ENCODE measurements at places on chromosomes 2 and 18.

DNA sequence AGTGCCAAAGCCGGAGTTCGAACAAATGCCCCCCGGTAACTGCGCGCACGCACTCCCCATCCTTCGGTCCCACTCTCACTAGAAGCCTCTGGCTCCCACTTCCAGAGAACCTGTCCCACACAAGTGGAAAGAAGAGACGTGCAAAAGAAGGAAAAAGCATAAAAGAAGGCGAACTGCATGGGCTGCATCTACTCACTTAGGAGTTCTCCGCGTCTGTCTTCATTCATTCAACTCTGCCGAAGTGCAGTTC is 312 bp downstream of the NR4A2 start:
- no peak for DNase-seq

DNA sequence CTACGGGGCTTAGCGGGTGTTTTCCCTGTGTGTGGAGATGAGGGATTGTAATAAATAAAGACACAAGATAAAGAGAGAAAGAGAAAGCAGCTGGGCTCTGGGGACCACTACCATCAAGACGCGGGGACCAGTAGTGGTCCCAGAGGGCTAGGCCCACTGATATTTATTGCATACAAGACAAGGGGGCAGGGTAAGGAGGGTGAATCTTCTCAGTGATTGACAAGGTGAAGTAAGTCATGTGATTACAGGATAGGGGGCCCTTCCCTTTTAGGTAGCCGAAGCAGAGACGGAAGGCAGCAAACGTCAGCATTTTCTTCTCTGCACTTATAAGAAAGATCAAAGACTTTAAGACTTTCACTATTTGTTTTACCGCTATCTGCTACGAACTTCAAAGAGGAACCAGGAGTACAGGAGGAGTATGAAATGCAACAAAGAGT is 4.5 kb upstream of the GAL3ST2 start:
- DNase-seq: no peak

- DNase-seq: no peak
Measured at GRCh38 chr2:15504882-15505663, 56.1 kb downstream of the NBAS start.

GRCh38 chr2:18413676-18414396 is 146.6 kb downstream of the RDH14 start:
- DNase-seq: no peak

- no peak for DNase-seq
Measured at GRCh38 chr18:3481696-3482210, 31.8 kb downstream of the TGIF1 start.

DNA sequence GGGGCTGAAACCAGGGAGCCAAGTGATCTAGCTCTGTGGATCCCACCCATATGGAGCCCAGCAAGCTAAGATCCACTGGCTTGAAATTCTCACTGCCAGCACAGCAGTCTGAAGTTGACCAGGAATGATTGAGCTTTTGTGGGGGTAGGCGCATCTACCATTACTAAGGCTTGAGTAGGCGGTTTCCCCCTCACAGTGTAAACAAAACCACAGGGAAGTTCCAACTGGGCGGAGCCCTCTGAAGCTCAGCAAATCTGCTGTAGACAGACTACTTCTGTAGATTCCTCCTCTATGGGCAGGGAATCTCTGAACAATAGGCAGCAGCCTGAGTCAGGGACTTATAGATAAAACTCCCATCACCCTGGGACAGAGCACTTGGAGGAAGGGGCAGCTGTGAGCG is 96.7 kb downstream of the CCDC148 start:
- no peak for DNase-seq

GRCh38 chr2:47023332-47023731 is 107.7 kb upstream of the MCFD2 start:
- no peak for DNase-seq

DNA sequence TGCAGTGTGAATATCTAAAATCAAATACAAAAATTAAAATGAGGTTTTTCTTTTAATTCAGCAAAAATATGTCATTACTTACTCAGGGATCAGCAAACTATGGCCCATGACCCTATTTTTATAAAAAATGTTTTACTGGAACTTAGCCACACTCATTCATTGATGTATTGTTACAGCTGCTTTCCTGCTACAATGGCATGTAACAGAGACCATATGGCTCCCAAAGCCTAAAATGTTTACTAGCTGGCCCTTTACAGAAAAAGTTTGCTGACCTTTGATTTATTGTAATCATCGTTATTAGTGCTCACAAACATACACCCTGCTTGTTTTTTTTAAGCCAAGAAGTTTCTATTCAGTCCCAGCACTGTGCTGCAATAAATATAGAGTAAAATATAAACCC is 120.3 kb downstream of the PLA2R1 start:
- no peak for DNase-seq

DNA sequence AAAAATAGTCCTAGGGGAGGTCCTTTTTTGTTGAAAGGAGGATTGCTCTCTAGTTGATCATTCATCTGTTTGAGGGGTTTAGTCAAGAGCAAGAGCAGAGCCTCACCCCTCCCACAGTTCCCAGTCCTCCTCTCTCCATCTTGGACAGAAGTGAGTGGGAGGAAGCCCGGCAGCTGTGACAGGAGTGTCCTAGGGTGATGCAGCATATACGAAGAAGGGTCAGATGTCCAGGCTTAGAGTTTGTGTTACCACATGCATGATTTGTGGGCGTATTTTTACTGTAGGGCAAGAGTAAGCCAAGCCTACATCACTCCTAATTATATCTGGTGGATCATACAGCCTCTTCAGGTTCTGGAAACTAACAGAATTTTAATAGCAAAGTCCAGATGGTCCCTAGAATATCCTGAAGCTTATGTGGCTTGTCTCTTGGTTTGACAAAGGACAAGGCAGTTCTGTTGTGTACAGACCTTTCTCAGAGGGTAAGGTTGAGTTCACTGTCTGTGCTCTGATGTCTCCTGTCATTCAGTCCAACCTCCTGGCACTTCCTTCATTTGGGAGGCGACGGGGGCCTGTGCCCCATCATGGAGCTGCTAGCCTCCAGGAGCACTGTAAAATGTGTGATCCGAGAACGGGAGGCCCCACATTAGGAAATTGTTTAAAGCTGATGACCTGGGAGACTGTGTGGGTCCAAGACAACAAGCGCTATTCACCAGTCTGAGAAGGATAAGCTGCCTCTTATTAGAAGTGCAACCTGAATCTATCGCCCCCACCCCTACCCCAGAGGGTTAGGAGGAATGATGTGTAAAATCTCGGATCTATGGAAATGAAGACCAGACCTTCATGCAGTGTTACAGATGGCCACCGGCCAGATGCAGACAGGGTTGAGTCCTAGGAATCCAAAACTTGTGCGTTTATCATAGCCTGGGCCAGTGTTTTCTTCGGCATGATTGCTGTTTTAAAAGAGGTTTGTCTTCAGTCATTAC is 6.9 kb downstream of the CEP68 start:
- no peak for DNase-seq

DNA sequence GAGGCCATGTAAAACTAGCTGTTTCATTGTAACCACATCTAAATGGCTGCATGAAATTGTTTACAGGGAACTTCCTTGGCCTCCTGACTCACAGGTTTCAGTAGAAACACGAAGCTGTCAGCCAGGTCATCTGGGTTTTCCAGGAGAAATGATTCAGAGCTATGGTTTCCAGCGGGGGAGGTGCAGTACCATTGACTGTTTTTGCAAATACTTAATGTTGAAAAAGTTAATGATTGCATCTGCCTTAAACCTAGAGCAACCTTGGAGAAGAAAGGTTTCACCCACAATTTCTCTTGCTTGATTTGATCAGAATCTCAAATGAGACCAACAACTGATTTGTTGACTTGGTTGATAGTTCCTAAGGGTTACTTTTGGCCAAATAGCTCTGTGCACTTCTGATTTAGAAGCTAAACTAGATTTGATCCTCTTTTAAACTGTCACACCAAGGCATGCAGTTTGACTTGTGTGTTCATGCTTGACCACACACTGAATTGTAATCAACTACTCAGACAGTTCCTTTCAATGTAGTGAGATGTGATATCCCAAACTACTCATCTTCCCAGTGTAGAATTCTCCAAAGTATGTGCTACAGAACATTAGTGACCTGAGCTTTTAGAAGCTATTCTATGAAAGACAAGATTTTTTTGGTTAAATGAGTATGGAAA is 193.5 kb upstream of the CHST9 start:
- no peak for DNase-seq

- DNase-seq: no peak
Measured at GRCh38 chr2:96913117-96913397, 43.2 kb upstream of the SEMA4C start.

DNA sequence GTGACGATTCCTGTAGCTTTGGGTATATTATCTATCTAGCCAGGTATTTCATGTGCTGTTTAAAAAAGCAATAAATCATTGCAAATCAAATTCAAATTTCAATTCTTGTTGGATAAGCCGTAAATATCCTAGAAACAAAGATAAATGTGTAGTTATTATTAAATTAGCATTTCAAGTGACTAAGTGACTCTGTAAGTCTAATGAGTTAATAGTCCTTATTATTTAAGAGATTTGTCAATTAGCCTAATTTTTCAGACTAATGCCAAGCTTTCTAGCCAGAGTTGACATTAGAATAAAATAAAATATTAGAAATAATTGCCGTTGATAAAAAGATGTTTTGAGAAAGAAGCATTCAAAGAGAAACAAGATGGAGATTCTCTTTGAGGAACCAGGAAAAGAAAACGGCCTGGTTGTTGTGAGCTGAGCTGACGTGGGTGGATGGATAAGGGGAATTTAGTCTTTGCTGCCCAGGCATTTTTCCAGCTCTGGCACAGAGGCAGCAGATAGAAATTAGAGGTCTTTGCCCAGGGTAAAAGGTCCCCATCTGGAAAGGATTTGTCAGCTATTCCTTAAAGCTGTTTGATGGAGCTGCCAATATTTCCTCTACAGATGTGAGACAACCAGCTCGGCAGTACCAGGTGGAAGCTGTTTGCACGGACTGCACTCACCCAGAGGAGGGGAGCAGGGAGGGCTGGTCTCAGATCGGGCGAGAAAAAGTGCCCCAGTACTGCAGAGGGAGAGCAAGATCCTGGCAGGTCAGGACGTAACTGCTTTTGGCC is 117.3 kb upstream of the SEC11C start:
- no peak for DNase-seq

- DNase-seq: no peak
Measured at GRCh38 chr2:218546012-218546411, 22.1 kb downstream of the USP37 start.

- no peak for DNase-seq
Measured at GRCh38 chr18:59921384-59921891, 21.6 kb downstream of the PMAIP1 start.

- DNase-seq: no peak
Measured at GRCh38 chr2:186309901-186310300, 176.2 kb upstream of the ZC3H15 start.

- DNase-seq: no peak
Measured at GRCh38 chr2:237501892-237502513, 15.0 kb downstream of the MLPH start.

DNA sequence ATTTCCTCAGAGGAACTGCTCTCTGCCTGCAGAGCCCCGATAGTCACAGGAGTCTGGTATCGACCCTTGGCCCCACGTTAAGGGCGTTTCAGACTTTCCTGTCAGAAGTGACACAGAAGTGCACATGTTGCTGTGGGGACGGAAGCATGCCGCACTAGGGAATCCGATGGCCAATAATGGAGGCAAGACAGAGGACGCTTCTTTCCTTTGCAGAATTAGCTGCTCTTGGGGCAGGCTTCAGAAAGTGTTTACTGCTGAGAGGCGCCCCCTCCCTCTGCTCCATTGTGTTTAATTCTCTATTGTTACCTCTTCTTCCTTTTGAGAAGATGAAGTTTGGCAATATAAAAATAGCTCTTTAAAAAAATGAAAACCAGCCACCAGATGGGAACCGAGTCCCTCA is 118.6 kb upstream of the EML6 start:
- DNase-seq: no peak

- DNase-seq: no peak
Measured at GRCh38 chr2:1219901-1220573, 193.2 kb upstream of the TPO start.

DNA sequence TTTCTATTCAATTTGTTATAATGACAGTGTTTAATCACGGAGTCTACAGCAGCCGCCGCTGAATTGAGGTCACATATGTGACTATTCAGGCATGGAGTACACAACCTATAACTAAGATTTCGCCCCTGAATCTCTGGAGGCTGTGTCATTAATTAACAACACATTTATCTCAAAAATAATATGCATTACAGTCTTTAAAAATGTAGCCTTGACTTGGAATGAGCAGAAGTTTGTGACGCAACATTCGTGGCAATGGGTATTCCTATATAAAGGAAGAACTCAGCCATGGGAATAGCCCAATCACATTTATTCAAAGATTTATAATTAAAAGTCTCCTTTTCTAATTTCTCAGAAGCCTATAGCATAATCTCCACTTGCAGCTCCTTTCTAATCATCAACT is 60.6 kb upstream of the LYPD1 start:
- DNase-seq: no peak

- no peak for DNase-seq
Measured at GRCh38 chr2:49237867-49238603, 83.7 kb upstream of the FSHR start.

DNA sequence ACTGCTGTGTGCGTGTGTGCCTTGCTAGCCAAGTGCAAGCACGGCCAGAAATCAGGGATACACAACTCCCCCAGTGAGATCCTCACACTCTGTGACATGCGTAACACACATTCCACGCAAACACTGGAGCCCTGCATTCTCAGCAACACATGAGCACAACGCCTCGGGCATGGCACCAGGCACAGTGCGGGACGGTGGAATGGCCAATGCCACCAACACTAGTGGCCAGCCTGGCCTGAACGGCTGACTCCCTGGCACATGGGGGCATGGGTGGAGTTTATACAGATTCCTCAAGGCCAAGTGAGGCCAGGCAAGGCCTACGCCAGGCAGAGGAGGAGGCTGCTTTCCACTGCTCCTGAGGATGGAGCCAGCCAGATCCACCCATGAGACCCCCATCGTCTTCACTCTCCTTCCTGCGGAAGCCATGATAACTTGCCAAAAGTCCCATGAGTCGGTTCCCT is 56.2 kb downstream of the ANKMY1 start:
- DNase-seq: no peak

- DNase-seq: no peak
Measured at GRCh38 chr2:95268211-95269035, 5.8 kb upstream of the PROM2 start.

- DNase-seq: no peak
Measured at GRCh38 chr2:71067567-71068217, 756 bp upstream of the NAGK start.

DNA sequence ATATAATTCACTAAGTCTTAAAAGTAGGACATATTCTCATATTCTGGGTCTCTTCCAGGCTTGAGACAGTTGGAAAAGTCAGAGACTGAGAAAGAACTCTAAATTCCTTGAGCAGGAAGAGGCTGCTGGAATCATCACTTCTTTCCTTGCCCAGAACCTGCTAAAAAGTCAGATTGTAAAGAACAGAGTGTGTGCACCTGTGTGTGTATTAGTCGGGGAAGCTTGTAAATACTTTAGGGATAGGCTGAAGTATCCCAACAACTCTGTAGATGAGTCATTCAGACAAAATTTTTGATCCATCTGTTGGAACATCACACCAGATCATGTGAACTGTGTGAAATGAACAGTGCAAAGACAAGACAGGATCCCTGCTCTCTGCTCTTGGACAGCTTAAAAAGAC is 16.1 kb downstream of the GAREM1 start:
- no peak for DNase-seq

GRCh38 chr2:12031866-12032265 is 285.4 kb downstream of the LPIN1 start:
- DNase-seq: no peak

All from hippocampal formation (tissue), 2 donors.